ENCODE measurements at places on chromosomes 12 and 14. TPM values are rescaled to one million over a fixed set of nuclear protein-coding genes. Genes with fewer than 3 reads are reported as not detected.

LRRK2 gene
- 1.4 TPM for total RNA-seq

KRT79 gene
- total RNA-seq = not detected

TMEM63C gene
- total RNA-seq = not detected

KLRB1 gene
- not detected for total RNA-seq

PTHLH gene
- 0.63 TPM for total RNA-seq

P2RX4 gene
- total RNA-seq = 14.0 TPM

KLRC1 gene
- total RNA-seq = not detected

RD3L gene
- total RNA-seq = not detected

TMX1 gene
- total RNA-seq = 93.9 TPM

MGAT4C gene
- 0.06 TPM for total RNA-seq

Data from LHCN-M2 (cell line).